ENCODE measurements at places on chromosomes 6 and 20. TPM values are rescaled to one million over a fixed set of nuclear protein-coding genes. Genes with fewer than 3 reads are reported as not detected.

DNA sequence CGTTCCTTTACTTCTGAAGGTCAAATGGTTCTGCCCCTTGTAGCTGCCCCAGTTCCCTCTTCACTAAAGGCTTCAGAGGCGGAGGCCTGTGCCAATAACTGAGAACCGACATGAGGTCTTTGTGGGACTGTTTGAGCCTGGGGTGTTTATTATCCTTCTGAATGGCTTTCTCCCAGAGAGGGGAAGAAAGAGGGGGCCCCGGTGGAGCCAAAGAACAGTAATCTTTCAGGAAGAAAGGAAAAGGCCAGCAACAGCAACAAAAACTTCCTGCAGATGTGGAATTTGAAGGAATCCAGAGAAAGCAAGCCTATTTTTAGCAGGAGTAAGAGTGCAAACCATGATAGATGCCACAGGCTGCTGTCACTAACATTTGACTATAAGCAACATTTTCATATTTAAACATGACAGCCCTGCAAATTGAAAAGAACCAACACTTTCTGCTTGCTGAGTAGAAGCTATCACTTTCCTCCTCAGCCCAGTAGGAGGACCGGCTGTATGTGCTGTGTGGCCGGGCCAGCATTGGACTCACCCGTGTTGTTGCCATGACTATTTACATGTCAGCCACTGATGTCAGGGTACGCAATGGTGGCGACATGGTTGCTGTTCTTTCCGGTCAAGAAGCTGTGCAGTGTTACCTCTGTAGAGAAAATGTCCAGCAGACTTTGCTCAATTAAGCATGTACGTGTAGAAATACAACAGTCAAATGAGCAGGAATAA is 121.3 kb downstream of the SOBP start:
- H3K27me3 ChIP-seq = no peaks in the 10 kb centered on the region
- no peak overlapping the region for H3K27ac ChIP-seq
- no peak overlapping the region for H3K4me3 ChIP-seq
- no peaks in the 10 kb centered on the region for H3K36me3 ChIP-seq
- H3K4me1 ChIP-seq = no peaks in the 10 kb centered on the region
- no peak for DNase-seq

DNA sequence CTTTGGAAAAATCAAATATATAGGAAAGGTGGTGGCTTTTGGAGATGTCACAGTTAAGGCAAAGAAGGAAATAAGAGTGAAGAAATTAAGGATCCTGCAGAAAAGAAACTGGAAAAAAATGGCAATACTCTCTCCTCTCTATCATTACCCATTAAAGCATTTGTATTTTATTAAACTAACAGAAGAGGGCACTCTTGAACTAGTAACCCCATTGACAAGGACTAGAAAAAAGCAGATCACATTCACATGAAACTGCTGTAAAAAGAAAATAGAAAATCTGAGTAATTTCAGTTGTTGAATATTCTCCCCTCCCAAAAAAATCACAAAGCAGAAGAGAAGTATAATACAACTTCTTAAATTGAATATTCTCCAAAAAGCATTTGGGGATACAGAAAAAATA is 104.1 kb upstream of the SLC35B3 start:
- no peaks in the 10 kb centered on the region for H3K4me1 ChIP-seq
- H3K36me3 ChIP-seq = no peaks in the 10 kb centered on the region
- peak; percentile 9 for DNase-seq
- no peak overlapping the region for H3K4me3 ChIP-seq
- H3K27ac ChIP-seq = no peak overlapping the region

HLA-DPB1 gene
- not detected for total RNA-seq

DNA sequence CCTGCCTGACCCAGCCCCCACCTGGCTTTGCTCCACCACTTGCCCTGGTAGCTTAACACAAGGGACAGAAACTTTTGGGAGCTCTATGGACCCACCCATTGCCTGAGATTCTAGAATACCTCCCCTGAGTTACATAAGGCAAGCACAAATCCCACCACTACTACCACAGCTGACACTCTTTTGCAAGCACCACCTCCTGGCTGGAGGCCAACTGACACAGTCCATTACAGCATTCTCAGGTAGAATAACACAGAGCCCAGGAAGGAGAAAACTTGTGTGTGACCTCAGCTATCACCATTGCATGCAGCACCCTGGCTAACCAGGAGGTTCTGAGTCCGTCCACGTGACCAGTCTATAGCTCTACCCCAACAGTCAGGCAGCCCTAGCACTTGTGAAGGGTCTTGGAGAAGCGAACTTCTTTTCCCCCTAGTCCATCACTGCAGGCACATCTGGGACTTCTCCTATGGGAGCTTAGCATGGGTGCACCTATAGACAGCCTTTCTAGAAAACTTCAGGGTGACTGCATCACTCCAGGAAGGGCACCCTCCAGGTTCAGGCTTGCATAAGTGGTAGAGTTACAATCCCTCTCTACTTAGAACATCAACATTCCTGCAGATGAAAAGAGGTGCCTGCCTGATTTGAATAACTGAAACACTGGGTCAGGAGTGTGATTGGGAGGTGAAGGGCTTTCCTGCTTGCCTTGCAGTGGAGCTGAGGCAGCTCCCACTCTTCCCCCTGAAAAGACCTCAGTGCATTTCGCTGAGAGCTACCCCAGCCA is 30.1 kb downstream of the CITED2 start:
- H3K27ac ChIP-seq = no peak overlapping the region
- H3K27me3 ChIP-seq = no peaks in the 10 kb centered on the region
- no peak for DNase-seq
- no peaks in the 10 kb centered on the region for H3K36me3 ChIP-seq
- no peaks in the 10 kb centered on the region for H3K4me1 ChIP-seq

DNA sequence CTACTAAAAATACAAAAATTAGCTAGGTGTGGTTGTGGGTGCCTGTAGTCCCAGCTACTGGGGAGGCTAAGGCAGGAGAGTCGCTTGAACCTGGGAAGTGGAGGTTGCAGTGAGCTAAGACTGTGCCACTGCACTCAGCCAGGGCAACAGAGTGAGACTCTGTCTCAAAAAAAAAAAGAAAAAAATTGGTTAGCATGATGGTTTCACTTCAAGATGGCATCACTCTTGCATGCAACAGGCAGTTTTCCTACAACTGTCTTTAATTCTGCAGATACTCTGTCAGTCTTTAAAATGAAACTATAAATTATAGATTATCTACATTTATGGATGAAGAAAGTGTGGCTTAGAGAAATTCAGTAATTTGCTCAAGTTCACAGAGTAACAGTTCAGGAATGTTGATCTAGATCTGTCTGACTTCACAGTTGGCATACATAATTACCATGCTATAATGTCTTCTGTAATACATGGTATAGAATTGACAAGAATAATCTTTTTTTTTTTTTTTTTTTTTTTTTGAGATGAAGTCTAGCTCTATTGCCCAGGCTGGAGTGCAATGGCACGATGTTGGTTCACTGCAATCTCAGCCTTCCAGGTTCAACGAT is 27.0 kb downstream of the ITCH start:
- H3K27me3 ChIP-seq = no peaks in the 10 kb centered on the region
- peaks cover 48% of the 10 kb centered on the region for H3K4me1 ChIP-seq
- H3K4me3 ChIP-seq = no peak overlapping the region

SLC32A1 gene
- total RNA-seq = not detected

CALHM6 gene
- total RNA-seq = not detected

OR2J3 gene
- total RNA-seq = not detected

SYCP2L gene
- total RNA-seq = not detected

DNA sequence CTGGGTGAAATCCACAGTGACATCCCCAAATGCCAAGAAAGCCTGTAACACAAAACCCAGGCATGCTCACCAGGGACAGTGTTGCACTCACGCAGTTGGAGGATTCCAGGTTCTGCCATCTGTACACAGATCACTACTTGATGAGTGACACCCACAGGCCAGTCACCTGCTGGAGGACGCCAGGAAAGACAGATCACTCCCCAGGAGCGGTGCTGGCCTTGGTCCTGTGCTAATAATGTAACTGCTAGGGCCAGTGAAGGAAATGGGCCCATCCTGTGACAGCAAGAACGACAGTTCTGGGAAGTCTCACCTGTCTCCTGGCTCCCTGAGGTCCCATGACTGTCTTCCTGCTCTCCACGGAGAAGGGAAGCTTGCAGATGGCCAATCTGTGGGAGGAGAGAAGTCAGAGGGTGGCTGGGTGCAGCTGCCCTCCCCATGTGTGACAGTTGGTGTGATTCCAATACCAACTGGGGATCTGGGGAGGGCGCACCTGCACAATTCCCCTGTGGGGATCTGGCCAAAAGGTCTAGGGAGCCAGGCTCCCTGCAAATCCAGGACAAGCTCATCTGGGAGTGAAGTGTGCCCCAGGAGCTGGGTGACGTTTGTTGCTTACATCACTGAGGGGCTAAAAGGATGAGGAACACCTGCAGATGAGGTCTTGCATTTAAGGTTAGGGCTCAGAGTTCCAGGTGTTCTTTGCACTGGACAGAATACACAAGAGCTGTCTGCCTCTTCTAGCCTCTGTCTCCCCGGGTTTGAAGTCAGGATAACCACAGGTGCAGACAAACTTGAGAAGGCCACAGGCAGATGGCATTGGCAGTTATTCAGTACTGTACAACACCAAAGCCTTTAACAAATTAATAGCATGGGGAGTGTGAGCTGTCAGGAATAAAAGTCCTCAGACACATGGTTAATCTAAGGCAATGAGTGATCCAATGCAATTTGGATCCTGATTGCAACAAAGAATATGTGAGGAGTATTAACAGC is 10.3 kb downstream of the ZNF337 start:
- no peaks in the 10 kb centered on the region for H3K4me1 ChIP-seq
- H3K36me3 ChIP-seq = no peaks in the 10 kb centered on the region
- no peak for DNase-seq
- H3K27me3 ChIP-seq = no peaks in the 10 kb centered on the region

DNA sequence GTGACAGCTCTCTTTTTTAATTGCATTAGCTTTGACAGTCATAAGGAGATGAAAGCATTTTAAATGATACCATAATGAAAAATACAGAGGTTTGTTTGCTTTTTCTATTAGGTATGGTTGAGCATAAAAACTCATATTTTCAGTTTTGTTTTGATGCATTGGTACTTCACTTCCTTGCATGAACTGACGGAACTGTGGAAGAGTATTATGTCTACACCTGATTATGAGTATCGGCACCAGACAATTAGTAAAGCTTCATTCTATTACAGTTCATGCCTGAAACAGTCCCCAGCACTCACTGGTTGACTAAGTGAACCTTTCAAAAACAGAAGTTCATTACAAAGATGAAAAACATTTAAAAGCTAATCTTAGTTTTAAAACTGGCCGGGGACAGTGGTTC is 593.0 kb downstream of the GRIK2 start:
- no peak for DNase-seq
- no peaks in the 10 kb centered on the region for H3K27me3 ChIP-seq
- H3K36me3 ChIP-seq = no peaks in the 10 kb centered on the region
- H3K4me1 ChIP-seq = no peaks in the 10 kb centered on the region
- no peak overlapping the region for H3K4me3 ChIP-seq

GRCh38 chr20:4060064-4060795 is 44.9 kb upstream of the RNF24 start:
- H3K27me3 ChIP-seq = no peaks in the 10 kb centered on the region
- no peaks in the 10 kb centered on the region for H3K36me3 ChIP-seq
- no peak for DNase-seq
- no peak overlapping the region for H3K4me3 ChIP-seq

- H3K27ac ChIP-seq = no peak overlapping the region
- peak; percentile 49 for DNase-seq
- no peaks in the 10 kb centered on the region for H3K36me3 ChIP-seq
- peaks cover 31% of the 10 kb centered on the region for H3K4me1 ChIP-seq
These were observed 82.6 kb upstream of the CCDC167 start for GRCh38 chr6:37582306-37582705.

GRCh38 chr6:95087394-95088097 is 489.8 kb upstream of the MANEA start:
- no peak for DNase-seq
- H3K4me1 ChIP-seq = no peaks in the 10 kb centered on the region
- no peaks in the 10 kb centered on the region for H3K36me3 ChIP-seq

CPXM1 gene
- total RNA-seq = 1.2 TPM

DNA sequence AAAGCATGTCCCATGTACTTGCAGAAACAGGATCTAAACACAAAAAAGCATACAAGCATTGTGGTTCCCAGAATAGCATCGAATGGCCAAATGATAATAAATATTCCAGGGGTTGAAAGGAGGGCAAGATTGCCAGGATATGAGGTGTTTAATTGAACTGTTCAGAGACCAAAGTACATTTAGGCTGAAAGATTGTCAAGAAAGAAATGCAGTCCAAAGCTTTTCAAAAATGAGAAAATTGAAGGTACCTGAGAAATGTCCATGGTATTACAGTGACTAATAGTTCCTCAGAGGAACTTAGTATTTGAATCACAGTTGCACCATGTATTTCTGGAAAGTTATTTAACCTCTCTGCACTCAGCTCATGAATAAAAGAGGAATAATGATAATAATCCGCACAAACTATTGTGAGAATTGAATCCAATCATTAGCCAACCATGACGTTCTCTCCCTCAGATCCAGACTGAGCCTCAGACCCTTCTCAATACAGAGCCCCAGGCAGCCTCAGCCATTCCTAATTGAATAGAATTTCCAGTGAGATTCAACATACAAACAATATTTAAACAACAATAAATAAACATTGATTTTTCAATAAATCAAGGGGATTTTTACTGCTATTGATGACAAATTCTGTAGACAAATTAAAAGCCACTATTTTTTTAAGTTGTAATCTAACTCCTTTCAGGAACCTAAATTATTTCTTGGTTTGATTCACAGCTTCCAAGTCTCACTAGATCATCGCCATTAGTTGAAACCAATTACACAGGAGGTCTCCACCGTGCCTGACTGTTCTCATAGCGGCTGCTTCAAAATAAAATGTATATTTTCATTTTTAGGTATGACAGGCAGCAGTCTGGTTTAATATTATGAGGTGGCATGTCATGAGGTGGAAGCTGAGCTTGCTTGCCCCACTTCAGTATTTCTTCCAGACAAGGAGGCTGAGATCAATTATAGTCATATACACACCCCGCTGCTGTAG is 144.3 kb upstream of the TENT5A start:
- no peak overlapping the region for H3K4me3 ChIP-seq
- no peak for DNase-seq
- H3K27me3 ChIP-seq = no peaks in the 10 kb centered on the region

THBD gene
- total RNA-seq = 4.7 TPM

CAP2 gene
- 34.0 TPM for total RNA-seq

MCCD1 gene
- total RNA-seq = not detected

SYNDIG1 gene
- total RNA-seq = not detected

DNA sequence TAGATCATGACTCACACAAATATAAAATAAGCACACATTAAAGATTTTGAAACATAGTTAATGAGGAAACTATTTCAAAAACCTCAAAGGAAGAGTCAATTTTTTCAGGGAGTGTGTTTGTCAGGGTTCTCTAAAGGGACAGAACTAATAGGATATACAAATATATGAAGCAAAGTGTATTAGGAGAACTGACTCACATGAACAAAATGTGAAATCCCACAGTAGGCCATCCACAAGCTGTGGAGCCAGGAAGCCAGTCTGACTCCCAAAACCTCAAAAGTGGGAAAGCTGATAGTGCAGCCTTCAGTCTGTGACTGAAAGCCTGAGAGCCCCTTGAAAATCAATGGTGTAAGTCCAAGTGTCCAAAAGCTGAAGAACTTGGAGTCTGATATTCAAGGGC is 898.0 kb upstream of the EYS start:
- no peak overlapping the region for H3K27ac ChIP-seq
- no peaks in the 10 kb centered on the region for H3K4me1 ChIP-seq
- no peak for DNase-seq
- H3K27me3 ChIP-seq = no peaks in the 10 kb centered on the region
